ENCODE measurements at places on chromosomes 13 and 19.

DNA sequence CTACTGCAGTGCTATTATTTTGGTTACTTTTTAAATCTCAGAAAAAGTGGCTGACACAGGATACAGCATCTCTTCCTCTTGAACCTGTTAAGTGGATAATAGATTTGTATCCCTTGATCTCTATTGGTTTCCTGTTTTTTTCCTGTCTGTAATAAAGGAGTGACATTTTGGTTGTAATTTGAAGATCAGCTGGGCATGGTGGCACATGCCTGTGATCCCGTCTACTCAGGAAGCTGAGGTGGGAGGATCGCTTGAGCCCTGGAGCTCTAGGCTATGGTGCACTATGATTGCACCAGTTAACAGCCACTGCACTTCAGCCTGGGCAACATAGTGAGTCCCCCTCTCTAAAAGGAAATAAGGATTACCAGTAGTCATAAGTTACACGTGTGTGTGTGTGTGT, 46.8 kb downstream of the METTL21C start:
- no peak for DNase-seq

DNA sequence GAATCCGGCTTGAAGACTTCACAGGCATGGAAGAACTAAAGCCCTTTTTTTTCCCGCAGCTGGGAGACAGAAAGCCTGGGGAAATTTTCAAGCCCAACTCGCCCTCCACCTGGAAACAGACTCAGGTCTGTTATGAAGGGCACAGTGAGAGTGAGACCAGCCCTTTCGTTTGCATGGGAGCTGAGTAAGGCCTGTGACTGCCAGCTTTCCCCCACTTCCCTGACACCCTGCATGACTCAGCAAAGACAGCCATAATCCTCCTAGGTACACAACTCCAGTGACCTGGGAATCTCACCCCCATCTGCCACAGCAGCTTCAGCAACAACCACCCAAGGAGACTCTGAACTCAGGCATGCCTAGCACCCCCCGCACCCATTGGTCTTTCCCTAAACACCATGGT, 87.6 kb upstream of the ZNF91 start:
- no peak for DNase-seq

GRCh38 chr13:73828811-73829210, 305.4 kb downstream of the KLF12 start:
- DNase-seq = no peak

GRCh38 chr13:100068133-100068931, 20.6 kb upstream of the PCCA start:
- no peak for DNase-seq

- DNase-seq = no peak
These were observed 58.0 kb upstream of the CYSLTR2 start for GRCh38 chr13:48595431-48596429.

DNA sequence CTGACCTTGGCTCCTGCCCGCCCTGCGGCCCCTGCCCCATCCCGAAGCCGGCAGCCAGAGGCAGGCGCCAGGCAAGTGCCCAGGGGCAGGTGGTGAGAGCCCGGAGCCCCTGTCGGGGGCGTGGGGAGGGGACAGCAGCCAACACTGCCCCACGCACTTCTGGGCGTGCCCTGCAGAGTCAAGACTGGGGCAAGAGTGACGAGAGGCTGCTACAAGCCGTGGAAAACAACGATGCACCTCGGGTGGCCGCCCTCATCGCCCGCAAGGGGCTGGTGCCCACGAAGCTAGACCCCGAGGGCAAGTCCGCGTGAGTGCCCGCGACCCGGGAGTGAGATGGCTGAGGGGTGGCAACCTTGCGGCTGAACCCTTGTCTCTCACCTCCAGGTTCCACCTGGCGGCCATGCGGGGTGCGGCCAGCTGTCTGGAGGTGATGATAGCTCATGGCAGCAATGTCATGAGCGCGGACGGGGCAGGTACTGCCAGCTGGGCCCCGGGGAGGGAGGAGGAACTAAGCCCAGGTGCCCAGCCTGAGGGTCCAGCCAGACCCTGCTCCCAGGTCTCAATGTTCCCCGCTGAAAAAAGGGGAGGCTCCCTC, 17.3 kb downstream of the ANKRD24 start:
- no peak for DNase-seq

DNA sequence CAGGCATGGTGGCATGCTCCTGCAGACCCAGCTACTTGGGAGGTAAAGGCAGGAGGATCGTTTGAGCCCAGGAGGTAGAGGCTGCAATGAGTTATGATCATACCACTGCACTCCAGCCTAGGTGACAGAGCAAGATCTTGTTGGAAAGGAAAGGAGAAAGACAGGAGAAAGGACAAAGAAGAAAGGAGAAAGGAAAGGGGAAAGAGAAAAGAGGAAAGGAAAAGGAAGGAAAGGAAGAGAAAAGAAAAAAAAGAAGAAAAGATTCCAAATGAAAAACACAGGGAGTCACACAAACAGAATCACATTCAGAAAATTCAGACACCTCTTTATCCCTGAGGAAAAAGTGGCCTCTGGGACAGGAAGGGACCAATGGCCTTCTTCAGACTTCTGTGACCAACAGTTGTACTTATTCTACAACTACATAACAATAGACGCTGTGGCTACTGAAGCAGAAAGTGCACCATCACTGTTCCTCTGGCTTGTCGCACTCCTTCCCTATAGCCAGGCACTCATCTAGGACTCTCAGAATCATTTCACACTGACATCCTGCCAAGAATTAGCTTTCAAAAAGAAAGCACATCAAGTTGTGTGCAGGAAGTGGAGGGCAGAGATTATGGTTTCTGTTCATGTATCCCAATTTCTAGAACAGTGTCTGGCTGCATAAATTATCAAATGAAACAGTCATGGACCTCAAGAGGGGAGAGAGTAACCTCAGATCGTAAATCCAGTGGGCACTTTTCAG, 5.9 kb downstream of the MTMR6 start:
- DNase-seq = no peak

DNA sequence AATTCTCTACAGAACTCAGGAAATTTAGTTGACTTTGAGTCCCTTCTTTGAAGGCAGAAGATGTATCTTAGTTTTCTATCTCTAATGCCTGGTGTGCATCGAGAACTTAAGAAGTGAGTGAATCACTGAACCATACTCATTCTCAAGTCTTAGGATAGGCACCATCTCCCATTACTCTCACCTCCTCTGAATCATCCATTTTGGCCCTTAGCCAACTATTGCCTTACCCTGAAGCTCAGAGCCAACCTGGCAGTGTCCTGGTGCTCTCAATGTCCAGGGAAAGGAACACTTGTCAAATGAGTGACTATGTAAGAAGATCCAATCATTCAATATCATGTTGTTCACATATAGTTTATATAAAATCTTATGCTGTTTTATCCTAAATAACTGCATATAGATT, 146.6 kb downstream of the RGCC start:
- DNase-seq = no peak

- DNase-seq = no peak
These were observed 484.6 kb downstream of the OLFM4 start for GRCh38 chr13:53513226-53513625.

GRCh38 chr13:50390503-50391248, 375.4 kb downstream of the KCNRG start:
- no peak for DNase-seq

DNA sequence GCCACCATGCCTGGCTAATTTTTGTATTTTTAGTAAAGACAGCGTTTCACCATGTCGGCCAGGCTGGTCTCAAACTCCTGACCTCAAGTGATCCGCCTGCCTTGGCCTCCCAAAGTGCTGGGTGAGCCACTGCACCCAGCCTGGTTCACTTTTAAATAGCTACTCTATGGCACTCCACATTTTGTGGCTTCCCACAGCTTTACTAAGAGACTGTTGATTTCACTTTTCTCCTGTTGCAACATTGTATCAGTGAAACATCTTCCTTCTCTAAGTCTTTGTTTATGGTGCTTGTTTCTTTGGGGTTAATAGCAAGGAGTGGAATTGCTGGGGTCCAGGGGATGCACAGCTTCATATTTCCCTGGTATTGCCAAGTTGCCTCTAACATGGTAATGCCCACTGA, 12.3 kb downstream of the TMEM38A start:
- no peak for DNase-seq

GRCh38 chr19:55625004-55625326, 599 bp upstream of the ZNF784 start:
- DNase-seq = no peak
